ENCODE measurements at places on chromosomes 12 and 14. TPM values are rescaled to one million over a fixed set of nuclear protein-coding genes. Genes with fewer than 3 reads are reported as not detected.
A peak's percentile ranks its signal among the peaks of the same experiment; 100 is the strongest.

DNA sequence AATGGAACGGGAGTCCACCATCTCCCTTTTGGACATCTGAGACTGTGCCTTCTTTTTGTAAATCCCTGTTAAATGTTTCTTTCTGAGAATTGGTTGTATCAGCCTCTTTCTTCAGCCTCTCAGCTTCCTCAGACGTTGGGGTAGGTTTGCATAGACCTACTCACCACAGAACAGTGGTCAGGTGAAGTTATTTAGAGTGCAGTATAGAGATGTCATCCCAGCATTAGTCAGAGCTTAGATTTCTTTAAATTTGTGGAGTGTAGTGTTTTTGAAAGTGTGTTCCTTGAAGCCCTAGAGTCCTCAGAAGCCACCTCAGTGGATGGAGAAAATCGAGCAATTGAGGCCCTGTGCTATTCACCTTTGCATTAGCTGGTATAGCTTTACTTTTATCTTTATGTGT is 8.9 kb upstream of the EEA1 start:
- no peak overlapping the region for H3K27ac ChIP-seq
- no peaks in the 10 kb centered on the region for H3K27me3 ChIP-seq
- DNase-seq = no peak
- no peak overlapping the region for H3K4me3 ChIP-seq
- H3K4me1 ChIP-seq = no peaks in the 10 kb centered on the region
- H3K36me3 ChIP-seq = no peaks in the 10 kb centered on the region

DNA sequence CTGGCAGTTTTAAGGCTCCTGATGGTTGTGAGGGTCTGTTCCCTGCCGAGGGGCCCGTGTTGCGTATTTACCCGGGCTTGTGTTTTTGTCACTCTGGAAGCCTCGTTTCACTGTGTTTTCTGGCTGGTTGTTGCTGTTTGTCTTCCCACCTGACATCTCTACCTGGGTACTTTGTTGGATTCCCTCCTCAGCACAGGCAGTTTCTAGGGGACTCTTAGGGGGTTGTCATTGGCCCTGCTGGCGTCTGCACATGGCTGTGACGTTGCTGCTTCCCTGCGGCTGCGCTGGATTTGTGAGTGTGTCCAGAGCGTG is 6.4 kb downstream of the FBRSL1 start:
- H3K36me3 ChIP-seq = no peaks in the 10 kb centered on the region
- H3K27me3 ChIP-seq = no peaks in the 10 kb centered on the region
- DNase-seq = no peak
- H3K4me1 ChIP-seq = peaks cover 30% of the 10 kb centered on the region
- no peak overlapping the region for H3K27ac ChIP-seq
- H3K4me3 ChIP-seq = no peak overlapping the region

The PARPBP gene
- total RNA-seq = 9.0 TPM

The DNM1L gene
- 45.0 TPM for total RNA-seq

DNA sequence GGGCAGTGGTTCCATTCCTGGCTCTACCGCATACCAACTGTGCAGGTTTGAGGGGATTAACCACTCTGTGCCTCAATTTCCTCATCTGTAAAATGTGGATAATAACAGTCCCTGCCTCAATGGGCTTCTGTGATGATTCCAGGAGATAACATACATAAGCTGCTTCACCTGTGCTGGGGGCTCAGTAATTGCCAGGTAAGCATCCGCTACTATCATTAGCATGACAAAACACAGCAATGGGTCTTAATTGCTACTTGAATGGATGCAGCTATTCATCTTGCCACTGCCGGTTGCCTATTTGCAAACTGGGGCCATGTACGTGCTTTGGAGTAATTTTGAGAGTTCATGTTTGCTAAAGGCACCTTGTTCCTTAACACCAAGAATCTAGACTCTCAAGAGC is 132.6 kb downstream of the TMEM132D start:
- no peaks in the 10 kb centered on the region for H3K27me3 ChIP-seq
- H3K36me3 ChIP-seq = no peaks in the 10 kb centered on the region
- DNase-seq = no peak
- H3K27ac ChIP-seq = no peak overlapping the region
- no peak overlapping the region for H3K4me3 ChIP-seq
- H3K4me1 ChIP-seq = no peaks in the 10 kb centered on the region

GRCh38 chr14:94717808-94718207 is 52.1 kb downstream of the GSC start:
- H3K27me3 ChIP-seq = no peaks in the 10 kb centered on the region
- H3K27ac ChIP-seq = no peak overlapping the region
- H3K4me1 ChIP-seq = no peaks in the 10 kb centered on the region
- H3K4me3 ChIP-seq = no peak overlapping the region
- no peaks in the 10 kb centered on the region for H3K36me3 ChIP-seq

The TEX52 gene
- not detected for total RNA-seq

GRCh38 chr12:78119351-78119918 is 288.7 kb downstream of the NAV3 start:
- H3K4me1 ChIP-seq = no peaks in the 10 kb centered on the region
- no peak for DNase-seq
- no peak overlapping the region for H3K4me3 ChIP-seq
- H3K27ac ChIP-seq = no peak overlapping the region
- no peaks in the 10 kb centered on the region for H3K36me3 ChIP-seq
- H3K27me3 ChIP-seq = no peaks in the 10 kb centered on the region

DNA sequence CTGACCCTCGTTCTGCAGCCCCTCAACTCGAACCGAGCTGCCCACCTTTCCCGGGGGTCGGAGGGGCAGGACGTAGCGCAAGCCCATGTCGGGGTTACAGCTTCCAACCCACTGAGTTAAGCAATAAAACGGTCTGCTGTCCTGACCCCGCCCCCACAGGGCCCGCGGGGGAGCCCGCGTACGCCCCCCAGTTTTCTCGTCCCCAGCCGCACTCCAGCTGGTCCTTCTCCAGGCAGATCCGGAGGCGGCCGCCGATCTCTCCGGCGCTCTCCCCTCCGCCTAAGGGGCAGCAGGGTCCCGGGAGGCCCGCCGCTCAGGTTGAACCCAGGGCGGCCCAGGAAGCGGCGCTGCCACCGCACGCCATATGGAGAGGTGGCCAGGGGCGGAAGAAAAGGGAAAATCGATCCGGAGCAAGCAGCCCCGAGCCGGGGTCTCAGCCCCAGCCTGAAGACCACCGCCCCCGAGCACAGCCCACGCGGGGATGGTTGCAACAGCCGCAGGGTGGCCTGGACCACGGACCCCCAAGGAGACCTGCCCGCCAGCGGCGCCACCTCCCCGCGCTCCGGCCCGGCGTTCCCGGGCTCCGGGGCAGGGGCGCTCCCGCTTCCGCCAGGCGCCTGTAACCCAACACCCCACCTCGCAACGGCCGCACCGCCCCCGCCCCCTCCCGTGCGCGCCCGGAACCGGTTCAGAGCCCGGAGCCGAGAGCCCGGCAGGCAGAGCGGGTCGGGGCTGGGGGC is 760 bp downstream of the ACTN1 start:
- H3K4me3 ChIP-seq = peak overlapping the region; percentile 96
- H3K36me3 ChIP-seq = no peaks in the 10 kb centered on the region
- peak overlapping the region; percentile 96 for H3K27ac ChIP-seq
- H3K4me1 ChIP-seq = no peaks in the 10 kb centered on the region

- no peaks in the 10 kb centered on the region for H3K27me3 ChIP-seq
- H3K4me3 ChIP-seq = no peak overlapping the region
- no peak overlapping the region for H3K27ac ChIP-seq
- no peaks in the 10 kb centered on the region for H3K36me3 ChIP-seq
Measured at GRCh38 chr12:121448771-121449315, 48.9 kb downstream of the RNF34 start.

- H3K27ac ChIP-seq = no peak overlapping the region
- no peaks in the 10 kb centered on the region for H3K36me3 ChIP-seq
- no peaks in the 10 kb centered on the region for H3K4me1 ChIP-seq
- no peak overlapping the region for H3K4me3 ChIP-seq
Measured at GRCh38 chr12:124737772-124738635, 125.7 kb downstream of the SCARB1 start.

GRCh38 chr14:63614679-63615363 is 26.9 kb downstream of the WDR89 start:
- H3K36me3 ChIP-seq = no peaks in the 10 kb centered on the region
- H3K27me3 ChIP-seq = no peaks in the 10 kb centered on the region
- H3K27ac ChIP-seq = no peak overlapping the region
- no peaks in the 10 kb centered on the region for H3K4me1 ChIP-seq

DNA sequence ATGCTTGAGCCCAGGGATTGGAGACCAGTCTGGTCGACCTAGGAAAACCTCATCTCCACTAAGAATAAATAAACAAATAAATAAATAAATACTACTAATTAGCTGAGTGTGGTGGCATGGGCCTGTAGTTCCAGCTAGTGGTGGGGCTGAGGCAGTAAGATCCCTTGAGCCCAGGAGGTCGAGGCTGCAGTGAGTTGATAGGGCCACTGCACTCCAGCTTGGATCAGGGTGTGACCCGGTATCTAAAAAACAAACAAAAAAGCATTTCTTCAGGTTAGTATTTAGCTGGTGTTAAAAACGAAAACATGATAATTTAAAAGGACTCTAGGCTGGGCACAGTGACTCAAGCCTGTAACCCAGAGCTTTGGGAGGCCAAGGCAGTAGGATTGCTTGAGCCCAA is 1.2 kb upstream of the FGD4 start:
- H3K36me3 ChIP-seq = no peaks in the 10 kb centered on the region
- H3K27me3 ChIP-seq = no peaks in the 10 kb centered on the region
- no peak overlapping the region for H3K4me3 ChIP-seq
- H3K4me1 ChIP-seq = peaks cover 4% of the 10 kb centered on the region

The KCNK10 gene
- total RNA-seq = 2.1 TPM

- no peaks in the 10 kb centered on the region for H3K27me3 ChIP-seq
- H3K4me1 ChIP-seq = no peaks in the 10 kb centered on the region
- H3K27ac ChIP-seq = no peak overlapping the region
- DNase-seq = no peak
Measured at GRCh38 chr12:26935636-26936378, 2.0 kb downstream of the INTS13 start.

The CRIP1 gene
- total RNA-seq = 97.1 TPM

DNA sequence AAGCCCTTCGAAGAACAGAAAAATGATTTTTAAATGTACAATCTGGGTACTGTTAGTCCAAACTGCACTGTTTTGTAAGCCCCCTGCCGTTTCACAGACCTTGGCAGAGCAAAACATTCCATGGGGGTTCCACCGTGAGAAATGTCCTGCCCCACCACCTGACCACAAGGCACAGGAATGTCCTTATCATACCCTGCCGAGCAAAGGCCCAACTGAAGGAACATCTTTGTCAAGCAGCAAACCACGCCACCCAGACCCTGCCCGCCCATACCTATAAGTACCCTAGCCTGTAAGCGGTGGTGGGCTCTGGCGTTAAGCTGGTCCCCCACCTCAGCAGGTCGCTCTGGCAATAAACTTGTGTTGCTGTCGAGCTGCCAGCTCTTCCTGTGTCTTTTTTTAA is 181.6 kb upstream of the PZP start:
- H3K4me3 ChIP-seq = no peak overlapping the region
- no peaks in the 10 kb centered on the region for H3K27me3 ChIP-seq
- no peaks in the 10 kb centered on the region for H3K36me3 ChIP-seq
- no peaks in the 10 kb centered on the region for H3K4me1 ChIP-seq
- no peak overlapping the region for H3K27ac ChIP-seq
- DNase-seq = no peak

DNA sequence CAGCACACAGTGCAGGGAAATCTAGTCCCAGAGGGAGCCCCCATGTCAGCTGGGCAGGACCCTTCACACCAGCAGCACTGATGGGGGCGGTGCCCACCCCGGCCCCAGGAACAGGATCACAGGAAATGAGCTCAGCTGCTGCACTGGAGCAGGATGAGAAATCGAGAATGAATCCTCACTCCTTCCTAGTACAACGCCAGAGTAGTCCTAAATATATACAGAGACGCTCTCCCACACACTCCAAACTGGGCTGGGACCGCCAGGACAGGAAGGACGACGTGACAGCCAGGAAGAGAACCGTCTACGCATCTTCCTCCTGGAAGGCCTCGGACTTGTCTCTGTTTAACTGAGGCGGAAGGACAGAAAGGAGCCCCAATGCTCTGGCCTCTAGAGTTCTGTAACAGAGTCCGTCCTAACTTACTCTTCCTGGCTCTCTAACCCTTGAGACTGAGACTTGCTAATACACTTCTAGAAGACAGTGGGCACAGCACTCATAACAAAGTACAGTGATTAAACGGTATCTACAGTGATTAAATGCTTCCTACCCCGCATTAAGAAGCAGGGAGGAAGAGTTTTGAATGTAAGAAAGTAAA is 33.4 kb downstream of the CDC42BPB start:
- no peak overlapping the region for H3K4me3 ChIP-seq
- no peaks in the 10 kb centered on the region for H3K27me3 ChIP-seq
- H3K27ac ChIP-seq = peak overlapping the region; percentile 51
- DNase-seq = no peak
- peaks cover 4% of the 10 kb centered on the region for H3K4me1 ChIP-seq
- no peaks in the 10 kb centered on the region for H3K36me3 ChIP-seq

DNA sequence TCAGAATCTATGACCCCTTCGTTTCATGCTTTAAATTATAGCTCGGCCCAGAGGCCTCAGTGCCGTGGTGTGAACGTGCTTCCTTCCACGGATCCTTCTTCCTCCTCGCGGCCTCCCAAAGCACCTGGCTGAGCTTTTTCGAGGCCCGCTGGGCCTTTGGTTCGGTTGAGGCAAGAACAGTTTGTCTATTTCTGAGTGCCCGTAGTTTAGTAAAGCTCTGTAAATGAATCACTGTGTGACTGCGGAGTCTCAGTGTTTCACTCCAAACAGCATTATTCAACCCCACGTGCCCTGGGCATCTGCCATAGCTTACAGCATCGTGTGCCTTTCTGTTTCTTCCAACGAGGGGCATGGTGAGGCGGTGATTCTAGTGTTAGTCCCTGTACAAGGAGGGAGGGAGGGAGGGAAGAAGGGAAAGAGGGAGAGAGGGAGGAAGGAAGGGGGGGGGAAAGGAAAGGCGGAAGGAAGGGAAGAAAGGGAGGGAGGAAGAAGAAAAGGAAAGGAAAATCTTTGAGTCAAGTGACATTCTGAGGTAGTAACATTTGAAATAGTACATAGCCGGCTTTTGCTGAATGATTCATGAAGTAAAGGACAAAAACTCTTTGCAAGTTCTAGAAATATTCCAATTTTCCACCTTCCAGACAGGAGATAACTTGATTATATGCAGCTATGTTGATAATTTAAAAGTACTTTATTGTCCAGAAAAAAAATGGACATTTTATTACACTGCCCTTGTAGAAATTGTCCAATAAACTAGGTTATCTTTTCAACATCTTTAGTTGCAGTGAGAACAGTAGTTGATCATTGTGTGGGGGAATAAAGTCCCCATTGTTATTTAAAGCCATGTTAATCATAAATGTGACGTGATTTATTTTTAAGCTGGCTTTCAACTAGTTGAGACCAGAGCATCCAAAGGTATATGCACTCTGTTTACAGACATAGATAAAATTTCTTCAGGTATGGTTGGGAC is 1.2 kb upstream of the TRIM9 start:
- H3K36me3 ChIP-seq = no peaks in the 10 kb centered on the region
- peaks cover 17% of the 10 kb centered on the region for H3K27me3 ChIP-seq
- peak overlapping the region; percentile 34 for H3K27ac ChIP-seq
- H3K4me3 ChIP-seq = peak overlapping the region; percentile 63
- DNase-seq = peak; percentile 33

- no peaks in the 10 kb centered on the region for H3K27me3 ChIP-seq
- no peaks in the 10 kb centered on the region for H3K4me1 ChIP-seq
- H3K4me3 ChIP-seq = no peak overlapping the region
- H3K27ac ChIP-seq = peak overlapping the region; percentile 38
Measured at GRCh38 chr12:15546102-15546701, 223.9 kb downstream of the PTPRO start.

The FITM1 gene
- total RNA-seq = 1.5 TPM

The RNASE1 gene
- 244 TPM for total RNA-seq

The TMCC3 gene
- total RNA-seq = 21.4 TPM

The KRT3 gene
- not detected for total RNA-seq

All from colonic mucosa (tissue), 4 donors.